ENCODE measurements at places on chromosomes 6 and 20.

DNA sequence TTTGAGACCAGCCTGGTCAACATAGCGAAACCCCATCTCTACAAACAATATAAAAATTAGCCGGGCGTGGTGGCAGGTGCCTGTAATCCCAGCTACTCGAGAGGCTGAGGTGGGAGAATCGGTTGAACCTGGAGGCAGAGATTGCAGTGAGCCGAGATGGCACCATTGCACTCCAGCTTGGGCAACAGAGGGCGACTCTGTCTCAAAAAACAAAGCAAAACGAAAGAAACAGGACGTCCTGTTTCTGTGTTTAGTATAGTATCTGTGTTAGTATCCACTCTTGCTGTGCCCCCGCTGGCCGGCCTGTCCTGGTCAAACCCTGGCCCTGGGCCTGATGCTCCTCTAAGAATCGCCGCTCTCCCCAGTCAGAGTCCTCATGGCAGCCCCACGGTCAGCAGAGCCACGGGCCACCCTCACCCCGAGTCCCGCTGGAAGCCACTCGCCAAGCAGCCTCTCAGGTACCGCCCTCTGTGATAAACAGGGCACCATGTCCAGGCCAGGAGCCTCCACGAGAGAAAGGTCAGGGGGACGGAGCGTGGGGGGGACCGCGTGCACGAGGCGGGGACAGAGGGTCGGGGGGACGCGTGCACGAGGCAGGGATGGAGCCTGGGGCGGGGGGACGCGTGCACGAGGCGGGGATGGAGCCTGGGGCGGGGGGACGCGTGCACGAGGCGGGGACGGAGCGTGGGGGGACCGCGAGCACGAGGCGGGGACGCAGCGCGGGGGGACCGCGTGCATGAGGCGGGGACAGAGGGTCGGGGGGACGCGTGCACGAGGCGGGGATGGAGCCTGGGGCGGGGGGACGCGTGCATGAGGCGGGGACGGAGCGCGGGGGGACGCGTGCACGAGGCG is 384.5 kb downstream of the SMOC2 start:
- no peak for DNase-seq

DNA sequence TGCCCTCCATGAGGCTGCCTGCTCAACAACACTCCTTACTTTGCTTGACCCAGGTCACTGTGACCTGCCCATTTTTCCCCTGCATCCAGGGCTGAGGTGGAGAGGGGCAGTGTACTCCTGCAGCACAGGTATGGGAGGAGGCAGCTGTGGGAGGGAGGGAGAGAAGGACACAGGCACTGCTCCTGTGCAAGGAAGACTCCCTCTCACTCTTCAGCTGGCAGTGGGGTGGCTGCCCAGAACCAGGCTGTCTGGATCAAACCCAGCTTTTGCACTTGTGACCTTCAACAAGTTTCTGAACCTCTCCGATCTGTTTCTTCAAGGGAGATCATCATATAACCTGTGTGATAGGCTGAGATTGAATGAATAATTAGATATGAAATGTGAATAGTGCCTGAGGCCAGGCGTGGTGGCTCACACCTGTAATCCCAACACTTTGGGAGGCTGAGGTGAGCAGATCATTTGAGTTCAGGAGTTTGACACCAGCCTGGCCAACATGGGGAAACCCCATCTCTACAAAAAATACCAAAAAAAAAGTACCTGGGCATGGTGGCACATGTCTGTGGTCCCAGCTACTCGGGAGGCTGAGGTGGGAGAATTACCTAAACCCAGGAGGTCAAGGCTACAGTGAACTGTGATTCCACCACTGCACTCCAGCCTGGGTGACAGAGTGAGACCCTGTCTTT is 14.1 kb downstream of the TGIF2 start:
- no peak for DNase-seq

- no peak for DNase-seq
These were observed 8.0 kb downstream of the SLC17A3 start for GRCh38 chr6:25866011-25866410.

GRCh38 chr6:38901802-38902522 is 146.6 kb upstream of the GLP1R start:
- no peak for DNase-seq

Data from HuH-7 (cell line).